BJ (cell line): ENCODE measurements at places on chromosomes 16 and 17. TPM values are rescaled to one million over a fixed set of nuclear protein-coding genes. Genes with fewer than 3 reads are reported as not detected.

- DNase-seq, result no peak
Observed at GRCh38 chr17:7915179-7915610, 894 bp downstream of the RNF227 start.

GRCh38 chr16:85824161-85825135 lies 25.0 kb downstream of the COX4I1 start:
- DNase-seq, result no peak

DNA sequence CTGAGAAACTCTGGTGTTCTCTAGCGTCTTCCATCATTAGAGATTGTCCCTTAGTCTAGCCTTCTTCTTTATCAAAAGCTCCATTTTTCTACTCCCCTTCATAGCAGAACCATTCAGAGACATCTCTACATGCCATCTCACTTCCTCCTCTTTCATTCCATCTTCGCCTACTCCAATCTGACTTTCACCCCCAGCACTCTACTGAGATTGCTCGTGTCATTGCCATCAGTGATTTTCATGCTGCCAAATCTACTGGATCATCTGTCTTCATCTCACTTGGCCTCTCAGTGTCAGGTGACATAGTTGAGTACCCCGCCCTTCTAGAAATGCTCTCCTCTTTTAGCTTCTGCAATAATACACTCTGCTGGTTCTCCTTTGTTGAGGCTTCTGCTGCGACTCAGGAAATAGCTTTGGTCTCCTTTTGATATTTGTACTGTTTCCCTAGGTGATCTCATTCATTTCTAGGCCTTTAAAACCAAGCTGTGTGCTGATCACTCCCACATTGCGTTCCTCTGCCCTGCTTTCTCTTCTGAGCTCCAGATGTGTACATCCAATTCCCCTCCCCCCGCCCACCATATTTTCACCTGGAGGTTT lies 119.1 kb downstream of the FTO start:
- no peak for DNase-seq

DNA sequence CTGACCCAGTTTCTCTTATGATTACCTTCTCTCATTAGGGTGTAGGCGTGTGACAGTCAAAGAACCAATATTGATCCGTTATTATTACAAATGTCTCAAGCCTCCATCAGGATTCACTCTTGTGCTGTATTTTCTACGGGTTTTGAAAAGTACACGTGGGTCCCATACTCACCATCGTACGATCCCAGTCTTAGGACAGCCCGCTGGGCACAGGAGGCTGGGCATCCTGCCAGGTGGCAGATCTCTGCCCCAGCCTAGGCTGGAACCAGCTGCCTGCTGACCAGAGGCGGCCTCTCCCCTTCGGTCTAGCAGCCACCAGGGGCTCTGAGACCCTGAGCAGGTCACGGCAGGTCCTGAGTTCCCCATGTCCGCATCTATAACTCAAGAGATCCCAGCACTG lies 2.0 kb upstream of the METRNL start:
- no peak for DNase-seq

- DNase-seq, result no peak
Observed at GRCh38 chr16:15545544-15545943, 97.4 kb downstream of the MARF1 start.

DNA sequence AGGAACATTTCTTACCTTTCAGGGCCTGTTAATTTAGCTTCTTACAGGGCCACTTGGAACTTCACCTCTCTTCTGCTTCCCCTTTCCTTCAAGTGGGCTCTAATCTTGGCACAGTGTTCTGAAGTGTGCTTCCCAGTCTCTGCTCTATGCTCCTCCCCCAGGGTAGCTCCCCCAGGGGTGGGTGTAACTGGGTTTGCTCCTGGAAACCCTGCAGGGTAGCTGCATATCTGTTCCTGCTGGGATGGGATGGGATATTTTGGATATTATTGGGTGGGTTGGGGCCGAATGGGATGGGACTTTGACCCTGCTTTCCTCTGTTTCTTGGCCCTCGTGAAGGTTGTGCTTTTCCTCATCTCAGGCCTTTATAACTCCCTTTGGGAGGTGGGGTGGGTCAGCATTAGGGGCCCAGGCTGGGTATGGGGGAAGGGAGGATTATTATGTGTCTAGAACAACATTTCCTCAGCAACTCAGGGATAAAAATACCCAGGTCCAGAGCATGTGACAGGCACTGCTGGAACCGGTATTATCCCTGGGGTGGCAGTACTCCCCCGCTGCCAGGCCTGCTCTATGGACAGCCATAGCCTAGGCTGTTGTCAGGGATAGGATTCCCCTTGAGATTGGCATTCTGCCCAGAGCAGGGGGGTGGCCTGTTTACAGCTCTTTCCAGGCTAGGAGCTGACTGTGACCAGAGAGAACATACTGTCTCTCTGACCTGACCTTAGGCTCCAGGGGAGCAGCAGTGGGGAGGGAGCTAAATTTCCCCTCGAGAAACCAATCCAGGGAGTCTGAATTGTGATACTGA lies 5.0 kb downstream of the NFE2L1 start:
- no peak for DNase-seq

The ZNF385C gene
- polyA plus RNA-seq, result 0.04 TPM in 1 of 2 replicates, not detected in the other
